ENCODE measurements at places on chromosomes 2 and 18.
A peak's percentile ranks its signal among the peaks of the same experiment; 100 is the strongest.

DNA sequence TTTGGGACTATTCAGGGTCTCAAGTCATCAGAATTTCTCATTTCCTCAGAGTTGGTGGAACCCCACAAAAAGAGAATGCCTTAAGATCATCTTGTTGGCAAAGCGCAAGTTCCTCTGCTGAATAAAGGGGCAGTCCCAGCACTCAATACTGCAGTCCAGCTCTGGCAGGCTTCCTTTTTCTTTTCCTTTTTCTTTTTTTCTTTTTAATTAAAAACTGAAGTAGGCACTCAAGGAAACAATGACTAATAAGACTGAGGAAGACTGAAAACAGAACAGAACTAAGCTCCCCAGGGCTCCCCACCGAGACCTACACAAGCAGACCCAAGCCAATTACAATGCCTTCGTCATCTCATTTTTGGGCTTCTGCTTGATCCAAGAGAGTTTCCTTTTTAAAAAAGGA is 82.0 kb downstream of the STK39 start:
- H3K4me1 ChIP-seq: peaks cover 10% of the 10 kb centered on the region
- peaks cover 1% of the 10 kb centered on the region for H3K36me3 ChIP-seq
- H3K27ac ChIP-seq: no peak overlapping the region
- no peak overlapping the region for H3K4me3 ChIP-seq

- H3K4me1 ChIP-seq: no peaks in the 10 kb centered on the region
- no peak overlapping the region for H3K27ac ChIP-seq
- no peaks in the 10 kb centered on the region for H3K27me3 ChIP-seq
- DNase-seq: no peak
- no peak overlapping the region for H3K4me3 ChIP-seq
Observed at GRCh38 chr18:5275872-5276271, 19.7 kb downstream of the ZBTB14 start.

GRCh38 chr18:12306752-12307700 is 1.0 kb upstream of the TUBB6 start:
- peak; percentile 84 for DNase-seq
- peak overlapping the region; percentile 78 for H3K27ac ChIP-seq
- peaks cover 14% of the 10 kb centered on the region for H3K4me1 ChIP-seq

- no peak for DNase-seq
- H3K4me3 ChIP-seq: no peak overlapping the region
- H3K27me3 ChIP-seq: no peaks in the 10 kb centered on the region
Observed at GRCh38 chr2:106974891-106975290, 88.9 kb upstream of the ST6GAL2 start.

DNA sequence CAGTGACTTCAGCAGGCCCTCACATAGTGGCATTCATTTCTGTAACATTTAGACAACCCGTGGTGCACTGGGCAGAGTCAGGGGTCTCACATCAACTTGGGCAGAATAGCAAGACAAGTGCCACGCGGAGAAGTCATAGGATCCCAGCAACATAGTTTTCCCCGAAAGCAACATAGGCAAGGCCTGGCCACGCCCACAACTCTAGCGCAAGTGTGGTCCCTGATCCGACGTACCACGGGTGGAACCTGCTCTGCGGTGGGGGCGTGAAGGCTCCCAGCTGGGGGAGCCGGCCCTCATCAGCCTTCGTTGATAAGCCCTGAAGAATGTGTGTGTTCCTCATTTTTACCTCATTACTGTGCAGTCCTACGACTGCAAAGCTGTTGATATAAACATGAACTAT is 261.2 kb downstream of the EIPR1 start:
- DNase-seq: no peak
- H3K27me3 ChIP-seq: no peaks in the 10 kb centered on the region
- no peak overlapping the region for H3K27ac ChIP-seq
- H3K4me3 ChIP-seq: no peak overlapping the region
- H3K4me1 ChIP-seq: no peaks in the 10 kb centered on the region

GRCh38 chr2:82893190-82893589 is 1565.9 kb downstream of the SUCLG1 start:
- no peaks in the 10 kb centered on the region for H3K4me1 ChIP-seq
- H3K36me3 ChIP-seq: no peaks in the 10 kb centered on the region
- no peaks in the 10 kb centered on the region for H3K27me3 ChIP-seq
- H3K27ac ChIP-seq: no peak overlapping the region
- DNase-seq: no peak

- peak overlapping the region; percentile 98 for H3K27ac ChIP-seq
- DNase-seq: peak; percentile 98
- no peaks in the 10 kb centered on the region for H3K36me3 ChIP-seq
- H3K4me3 ChIP-seq: no peak overlapping the region
- peaks cover 15% of the 10 kb centered on the region for H3K4me1 ChIP-seq
Observed at GRCh38 chr2:234632527-234633391, 135.9 kb upstream of the ARL4C start.

DNA sequence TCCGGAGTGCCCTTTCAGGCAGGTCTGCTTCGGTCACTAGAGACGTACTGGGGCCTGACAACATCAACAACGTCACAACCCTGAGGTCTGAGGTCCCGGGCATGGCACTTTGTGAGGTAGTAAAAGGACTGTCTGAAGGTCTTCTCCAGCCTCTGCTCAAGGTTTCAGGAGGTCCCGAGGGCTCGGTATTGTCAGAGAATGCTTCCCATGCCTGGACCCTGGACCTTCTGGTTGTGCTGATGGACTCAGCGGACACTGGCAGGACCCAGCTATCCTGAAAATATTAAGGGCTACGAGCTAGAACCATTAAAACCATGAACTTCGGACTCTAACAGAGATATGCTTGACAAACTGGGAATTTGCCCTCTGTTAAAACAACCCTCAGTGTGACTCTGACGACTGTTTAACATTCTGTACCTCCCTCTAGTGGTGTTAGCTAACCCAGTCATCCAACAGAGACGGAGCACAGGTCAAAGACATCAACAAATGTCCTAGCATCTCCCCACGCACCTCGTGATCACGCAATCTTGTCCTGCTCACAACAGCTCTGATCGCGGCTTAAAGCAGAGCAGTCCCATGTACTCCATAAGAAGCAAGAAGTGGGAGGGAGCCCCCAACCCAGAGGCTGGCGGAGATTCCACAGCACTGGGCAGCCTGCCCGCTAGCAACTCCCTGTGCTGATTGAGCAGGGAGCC is 96.5 kb downstream of the CCDC93 start:
- no peaks in the 10 kb centered on the region for H3K4me1 ChIP-seq
- H3K27me3 ChIP-seq: no peaks in the 10 kb centered on the region
- no peak overlapping the region for H3K27ac ChIP-seq
- peak; percentile 26 for DNase-seq
